ENCODE measurements at places on chromosomes 7 and 10. TPM values are rescaled to one million over a fixed set of nuclear protein-coding genes. Genes with fewer than 3 reads are reported as not detected.
A peak's percentile ranks its signal among the peaks of the same experiment; 100 is the strongest.

DNA2 gene
- total RNA-seq = 1.0 TPM

- no peak overlapping the region for H3K27ac ChIP-seq
- DNase-seq = no peak
- H3K27me3 ChIP-seq = peaks cover 16% of the 10 kb centered on the region
Observed at GRCh38 chr7:151304856-151305255, 36.8 kb upstream of the NUB1 start.

GRCh38 chr7:69825113-69825972 lies 227.1 kb downstream of the AUTS2 start:
- H3K27me3 ChIP-seq = no peaks in the 10 kb centered on the region
- no peaks in the 10 kb centered on the region for H3K36me3 ChIP-seq
- peak overlapping the region; percentile 7 for H3K4me3 ChIP-seq
- no peak overlapping the region for H3K27ac ChIP-seq
- DNase-seq = no peak

DNA sequence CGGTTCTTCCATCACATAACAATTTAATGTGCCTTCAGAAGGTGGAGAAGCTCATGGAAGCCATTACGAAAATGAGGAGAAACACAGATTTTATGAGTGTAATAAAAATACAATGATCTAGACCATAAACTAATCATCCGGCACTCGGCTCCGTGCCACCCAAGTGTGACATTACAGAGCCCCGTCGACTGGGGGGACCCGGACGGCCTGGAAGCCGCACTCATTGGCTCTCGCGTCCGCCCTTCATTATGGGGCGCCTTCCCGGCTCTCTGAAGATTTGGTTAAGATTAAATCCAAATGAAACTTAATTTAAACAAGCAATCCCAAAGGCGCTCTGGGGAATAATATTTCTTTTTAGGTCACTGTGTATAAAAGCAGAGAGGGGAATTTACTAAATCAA lies 242.6 kb downstream of the DNAJB6 start:
- no peak for DNase-seq
- no peak overlapping the region for H3K4me3 ChIP-seq
- H3K4me1 ChIP-seq = no peaks in the 10 kb centered on the region
- no peak overlapping the region for H3K27ac ChIP-seq
- no peaks in the 10 kb centered on the region for H3K36me3 ChIP-seq

- no peak overlapping the region for H3K4me3 ChIP-seq
- no peaks in the 10 kb centered on the region for H3K27me3 ChIP-seq
- no peaks in the 10 kb centered on the region for H3K36me3 ChIP-seq
Observed at GRCh38 chr7:4343272-4344247, 338.5 kb upstream of the FOXK1 start.

- no peak overlapping the region for H3K27ac ChIP-seq
- no peak for DNase-seq
- peaks cover 9% of the 10 kb centered on the region for H3K4me1 ChIP-seq
- no peaks in the 10 kb centered on the region for H3K27me3 ChIP-seq
- H3K36me3 ChIP-seq = no peaks in the 10 kb centered on the region
- H3K4me3 ChIP-seq = no peak overlapping the region
Observed at GRCh38 chr7:155589001-155589980, 42.9 kb upstream of the CNPY1 start.

DNA sequence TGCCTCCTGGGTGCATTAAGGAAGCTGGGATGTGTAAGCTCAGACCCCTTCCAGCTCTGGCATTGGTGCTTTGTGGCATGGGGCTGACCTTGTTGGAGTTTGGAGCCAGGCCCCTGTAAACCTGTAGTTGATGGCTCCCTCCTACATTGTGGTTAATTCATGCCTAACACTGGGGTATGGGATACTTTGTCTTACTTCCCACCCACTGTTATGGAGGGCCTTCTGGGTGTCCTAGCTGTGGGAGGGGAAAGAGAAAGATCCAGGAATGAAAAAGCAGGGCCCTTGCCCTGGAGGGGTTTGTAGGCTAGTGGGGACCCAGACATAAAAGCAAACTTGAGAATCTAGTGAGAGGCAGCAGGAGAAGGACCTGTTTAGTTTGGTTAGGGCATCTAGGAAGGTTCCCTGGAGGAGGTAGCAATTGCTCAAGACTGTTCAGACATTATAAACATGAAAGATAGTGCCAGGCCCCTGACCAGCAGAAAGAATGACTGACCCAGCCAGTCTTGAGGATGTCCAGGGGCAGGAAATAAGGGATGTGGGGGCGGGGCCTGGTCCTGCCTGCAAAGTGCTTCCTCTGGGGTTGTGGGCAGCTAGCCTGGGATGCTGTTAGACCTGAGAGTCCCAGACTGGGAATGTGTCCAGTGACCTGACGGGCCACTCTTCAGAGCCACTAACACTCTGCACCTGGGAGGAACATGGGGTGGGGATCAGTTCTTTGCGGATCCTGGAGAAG lies 6.6 kb downstream of the ADAMTS14 start:
- DNase-seq = no peak
- H3K4me1 ChIP-seq = no peaks in the 10 kb centered on the region

DNA sequence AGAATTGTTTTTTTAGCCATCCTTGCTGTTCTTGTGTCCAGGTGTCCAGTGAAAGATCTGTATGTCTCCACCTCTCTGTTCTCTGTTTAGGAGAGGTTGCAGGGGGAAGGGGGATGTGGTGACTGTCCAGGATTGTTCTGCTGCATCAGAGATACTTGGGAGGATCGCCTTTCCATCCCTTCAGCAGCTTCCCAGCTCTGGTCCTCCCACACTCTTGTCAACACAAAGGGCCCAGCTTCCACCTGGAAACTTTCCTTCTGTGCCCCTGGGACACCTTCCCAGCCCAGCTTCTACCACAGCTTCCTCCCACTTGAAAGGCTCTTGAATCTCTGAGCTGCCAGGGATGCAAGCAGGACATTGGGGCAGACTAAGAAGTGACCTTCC lies 82.0 kb upstream of the SLF2 start:
- no peak overlapping the region for H3K27ac ChIP-seq
- no peak for DNase-seq
- no peak overlapping the region for H3K4me3 ChIP-seq
- H3K36me3 ChIP-seq = no peaks in the 10 kb centered on the region
- peaks cover 22% of the 10 kb centered on the region for H3K4me1 ChIP-seq

DNA sequence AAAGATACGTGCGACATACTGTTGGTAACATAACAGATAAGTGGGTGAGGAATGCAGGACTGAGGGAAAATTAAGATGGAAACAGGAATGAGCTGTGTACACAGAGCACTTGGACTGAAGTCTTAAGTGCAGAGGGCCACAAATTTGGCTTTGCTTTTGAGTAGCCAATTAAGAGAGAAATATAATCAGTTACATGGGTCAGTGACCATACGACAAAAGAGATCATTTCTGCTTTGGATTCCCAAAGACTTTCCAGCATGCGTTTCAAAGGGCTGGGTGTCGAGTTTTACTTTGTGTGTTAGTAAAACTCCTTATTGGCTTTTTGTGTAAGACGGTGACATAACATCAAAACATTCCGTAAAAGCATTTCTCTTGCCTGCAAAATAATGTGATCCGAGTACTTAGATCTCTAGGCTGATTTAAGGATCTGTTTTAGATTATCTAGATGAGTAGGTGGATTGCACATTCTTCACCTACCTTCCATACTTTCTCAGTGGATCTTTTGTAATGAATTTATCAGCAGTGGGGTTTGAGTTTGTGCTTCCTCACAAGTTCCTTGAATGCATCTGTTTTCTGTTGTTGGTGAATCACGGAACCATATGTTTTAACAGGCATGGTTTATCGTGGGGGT lies 7.5 kb downstream of the RABGEF1 start:
- H3K27ac ChIP-seq = peak overlapping the region; percentile 63
- H3K36me3 ChIP-seq = no peaks in the 10 kb centered on the region
- peaks cover 52% of the 10 kb centered on the region for H3K4me1 ChIP-seq
- H3K27me3 ChIP-seq = no peaks in the 10 kb centered on the region
- H3K4me3 ChIP-seq = no peak overlapping the region
- no peak for DNase-seq

DNA sequence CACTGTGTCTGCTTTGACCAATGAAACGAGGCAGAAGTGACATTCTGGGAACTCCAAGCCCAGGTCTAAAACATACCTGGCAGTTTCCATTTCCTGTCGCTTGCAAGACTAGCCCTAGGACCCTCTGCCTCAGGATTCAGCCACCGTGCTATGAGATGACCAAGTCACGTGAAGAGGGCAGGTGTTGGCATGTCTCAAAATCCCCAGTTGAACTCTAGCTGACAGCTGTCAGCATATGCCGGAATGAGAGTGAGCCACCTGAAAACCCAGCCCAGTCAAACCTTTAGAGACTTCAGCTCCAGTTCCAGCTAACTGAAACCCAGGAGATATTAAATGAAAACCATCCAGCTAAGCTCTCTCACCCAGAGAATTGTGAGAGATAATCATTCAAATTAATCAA lies 89.9 kb upstream of the PPP1R3A start:
- H3K27ac ChIP-seq = no peak overlapping the region
- DNase-seq = peak; percentile 13
- no peaks in the 10 kb centered on the region for H3K36me3 ChIP-seq

DNA sequence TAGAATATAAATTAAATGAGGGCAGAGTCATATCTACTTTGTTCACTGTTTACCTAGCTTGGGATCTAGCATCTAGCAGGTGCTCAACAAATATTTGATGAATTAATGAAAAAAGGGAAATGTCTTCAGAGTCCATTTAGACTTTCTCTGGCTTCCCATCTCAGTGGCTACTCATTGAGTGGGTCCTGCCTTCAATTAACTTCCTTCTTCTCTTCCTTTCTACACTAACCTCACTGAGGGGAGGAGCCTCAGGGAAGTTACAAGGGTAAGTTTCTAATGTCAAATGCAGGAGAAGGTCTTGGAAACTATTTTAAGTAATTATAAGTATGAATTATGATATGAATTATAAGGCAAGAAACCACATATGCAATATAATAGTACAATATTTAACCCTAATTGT lies 28.2 kb upstream of the MPP7 start:
- H3K27ac ChIP-seq = no peak overlapping the region
- peaks cover 22% of the 10 kb centered on the region for H3K4me1 ChIP-seq
- no peak for DNase-seq
- no peak overlapping the region for H3K4me3 ChIP-seq
- H3K36me3 ChIP-seq = no peaks in the 10 kb centered on the region

Data from gastrocnemius medialis (tissue), 4 donors.